ENCODE measurements at places on chromosomes 16 and 17.

DNA sequence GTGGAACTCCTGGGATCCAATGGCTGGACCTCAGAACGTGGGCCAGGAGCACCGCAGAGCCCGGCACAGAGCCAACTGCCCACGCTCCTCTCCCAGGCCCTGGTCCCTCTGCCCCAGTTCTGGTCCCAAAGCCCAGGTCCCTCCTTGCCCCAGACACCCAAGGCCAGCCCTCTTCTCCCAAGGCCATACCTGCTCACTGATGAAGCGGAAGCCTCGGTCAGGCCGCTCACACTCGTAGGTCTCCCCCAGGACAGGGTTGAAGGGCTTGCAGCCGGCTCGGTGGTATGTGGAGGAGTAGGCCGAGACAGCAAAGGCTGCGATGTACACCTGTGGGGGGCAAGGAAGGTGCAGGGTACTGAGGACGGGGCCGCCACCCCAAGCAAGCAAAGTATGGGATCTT, 8.5 kb downstream of the OSBPL7 start:
- no peak for DNase-seq

- DNase-seq: no peak
Measured at GRCh38 chr17:69078864-69079263, 18.1 kb upstream of the ABCA9 start.

- DNase-seq: no peak
Measured at GRCh38 chr17:78281249-78281845, 49.9 kb downstream of the TMEM235 start.

DNA sequence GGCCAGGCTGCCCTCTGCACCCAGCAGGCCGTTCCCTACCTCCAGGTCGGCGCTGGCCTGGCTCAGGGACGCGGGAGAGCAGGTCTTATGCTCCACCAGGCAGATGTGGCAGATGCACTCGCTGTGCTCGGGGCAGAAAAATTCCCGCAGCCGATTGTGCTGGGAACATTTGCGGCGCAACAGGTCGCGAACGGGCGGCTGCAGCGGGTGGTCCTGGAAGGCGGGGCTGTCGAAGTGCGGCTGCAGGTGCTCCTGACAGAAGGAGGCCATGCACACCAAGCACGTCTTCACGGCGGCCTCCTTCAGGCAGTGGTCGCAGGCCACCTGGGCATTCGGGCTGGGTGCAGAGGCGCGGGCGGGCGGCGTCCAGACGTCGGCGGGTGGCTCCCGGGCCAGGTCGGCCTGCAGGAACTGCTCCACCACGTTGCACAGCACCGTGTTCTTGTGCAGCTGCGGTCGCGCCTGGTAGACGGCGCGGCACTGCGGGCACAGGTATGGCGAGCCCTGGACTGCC, 439 bp downstream of the TRIM25 start:
- DNase-seq: no peak

DNA sequence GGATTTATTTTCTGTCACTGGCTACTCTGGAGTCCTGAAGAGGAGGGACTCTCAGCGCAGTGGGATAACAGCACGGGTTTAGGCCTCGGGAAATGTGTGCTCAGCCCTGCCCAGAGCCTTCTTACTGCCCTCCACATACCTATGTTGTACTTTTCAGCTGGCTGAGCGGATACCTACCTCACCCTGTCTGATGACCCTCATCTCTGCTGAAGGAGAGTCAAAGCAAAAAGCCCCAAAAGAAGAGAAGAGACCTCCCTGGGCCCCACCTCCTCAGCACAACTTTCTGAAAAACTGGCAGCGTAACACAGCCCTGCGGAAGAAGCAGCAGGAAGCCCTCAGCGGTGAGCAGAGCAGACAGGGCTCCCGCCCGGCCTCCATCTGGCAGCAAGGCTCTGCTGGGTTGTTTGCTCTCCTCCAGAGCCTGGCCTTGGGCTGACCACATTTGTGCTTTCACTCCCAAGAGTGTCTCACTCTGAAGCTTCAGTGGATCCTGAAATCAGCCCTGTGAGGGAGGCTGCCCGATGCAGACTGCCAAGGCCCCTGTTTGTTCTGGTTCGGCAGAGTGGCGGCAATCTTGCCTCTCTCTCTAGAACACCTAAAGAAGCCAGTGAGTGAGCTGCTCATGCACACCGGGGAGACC, 10.3 kb downstream of the MYCBPAP start:
- DNase-seq: no peak

- DNase-seq: no peak
Measured at GRCh38 chr17:3475251-3475685, 529 bp upstream of the ASPA start.

GRCh38 chr16:14041164-14041563, 30.0 kb upstream of the MRTFB start:
- no peak for DNase-seq

- DNase-seq: no peak
Measured at GRCh38 chr16:53052519-53053501, at the start of gene CHD9NB. Gene CHD9NB (minus strand): TSS chr16:53052897. CDS start chr16:53044158, 8,739 bp downstream.

- no peak for DNase-seq
Measured at GRCh38 chr16:79469999-79470398, 130.5 kb downstream of the MAF start.

DNA sequence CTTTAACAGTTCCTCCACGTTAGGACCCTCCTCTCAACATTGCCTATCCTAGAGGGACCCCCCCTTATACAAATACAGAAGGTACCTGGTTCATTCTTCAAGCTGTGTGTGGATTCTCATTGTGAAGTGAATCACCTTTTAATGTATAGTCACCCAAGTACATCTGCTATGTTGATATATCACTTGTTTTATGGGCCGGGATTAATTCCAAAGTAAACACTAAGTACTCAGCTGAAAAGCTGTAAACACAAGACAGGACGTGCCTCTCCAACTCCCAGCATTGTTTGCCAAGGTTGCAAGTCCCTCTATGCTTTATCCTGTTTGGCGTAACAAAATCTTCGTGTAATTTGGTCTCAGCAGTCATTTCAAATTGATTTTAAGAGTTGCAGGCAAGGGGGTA, 123.6 kb downstream of the RBFOX1 start:
- no peak for DNase-seq

DNA sequence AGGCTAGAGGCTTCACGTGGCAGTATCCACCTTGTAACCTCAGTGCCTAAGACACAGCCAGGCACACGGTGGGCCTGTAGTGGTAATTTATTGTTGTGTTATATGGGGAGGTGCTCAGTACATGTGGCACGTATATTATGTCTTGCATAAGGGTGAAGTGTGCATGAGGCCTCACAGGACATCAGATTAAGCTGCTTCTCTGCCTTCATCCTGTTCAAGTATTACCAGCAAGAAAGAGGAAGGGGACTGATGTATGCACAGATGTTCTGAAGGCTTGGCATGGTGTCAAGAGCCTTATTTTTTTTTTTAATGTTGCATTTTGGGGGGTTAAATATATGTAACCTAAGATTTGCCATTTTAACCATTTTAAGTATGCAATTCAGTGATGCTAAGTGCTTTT, 71.6 kb downstream of the ABCC1 start:
- no peak for DNase-seq

GRCh38 chr17:33816842-33817617, 438.1 kb upstream of the CCL2 start:
- DNase-seq: no peak

- no peak for DNase-seq
Measured at GRCh38 chr16:4954714-4955113, 3.4 kb upstream of the SEC14L5 start.

Data from glomerular endothelial cell (primary cell).